ENCODE measurements at places on chromosomes 2 and 18.

DNA sequence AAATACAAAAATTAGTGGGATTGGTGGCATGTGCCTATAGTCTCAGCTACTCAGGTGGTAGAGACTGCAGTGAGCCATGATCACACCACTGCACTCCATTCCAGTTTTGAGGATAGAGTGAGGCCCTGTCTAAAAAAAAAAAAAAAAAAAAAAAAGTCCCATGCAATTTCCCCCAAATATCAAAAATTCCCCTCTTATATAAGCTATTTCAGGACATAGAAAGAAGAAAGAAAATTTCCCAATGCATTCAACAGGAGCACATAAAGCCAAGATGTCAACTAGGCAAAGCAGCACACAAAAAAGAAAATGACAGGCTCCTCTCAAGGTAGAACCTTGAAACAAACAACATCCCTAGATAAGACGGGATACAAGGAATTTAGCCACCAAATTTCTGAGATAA lies 213.3 kb downstream of the TCF4 start:
- no peak for DNase-seq

DNA sequence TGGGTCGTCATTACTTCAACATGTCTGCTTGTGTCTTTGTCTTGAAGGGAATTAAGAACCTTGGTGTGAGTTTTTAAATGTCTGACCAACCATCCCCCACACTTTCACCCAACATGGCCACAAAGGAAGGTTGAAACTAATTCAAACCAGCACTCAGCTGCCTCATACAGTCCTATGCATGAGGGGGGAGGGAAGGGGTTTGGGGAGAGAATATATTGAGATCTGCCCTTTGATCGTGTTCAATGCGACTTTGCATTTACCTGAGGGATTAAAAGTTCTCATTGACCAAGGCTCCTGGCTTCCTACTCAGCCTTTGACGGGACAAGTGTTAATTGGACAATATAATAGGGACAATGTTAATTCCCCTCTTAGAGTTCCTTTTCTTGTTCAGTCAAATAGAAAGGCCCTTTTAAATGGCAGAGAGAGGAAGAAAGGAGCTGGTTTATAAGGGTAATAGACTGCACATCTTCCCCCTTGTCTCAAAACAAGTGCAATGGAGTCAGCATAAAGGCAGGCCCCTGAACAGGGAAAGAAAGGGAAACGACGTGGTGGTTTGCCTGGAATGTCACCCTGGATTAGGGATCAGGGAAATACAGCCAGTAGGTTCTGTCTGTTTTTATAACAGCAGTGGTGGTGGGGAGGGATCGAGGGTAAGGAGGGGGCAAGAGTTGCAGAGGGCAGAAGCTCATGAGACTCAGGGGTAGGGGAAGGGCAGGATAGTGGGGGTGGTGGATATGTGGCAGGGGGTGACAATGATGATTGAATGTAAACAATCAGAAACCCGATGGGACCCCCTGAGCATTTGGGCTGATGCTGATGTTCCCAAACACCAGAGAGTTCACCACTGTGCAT lies 198.7 kb downstream of the MYCN start:
- no peak for DNase-seq

DNA sequence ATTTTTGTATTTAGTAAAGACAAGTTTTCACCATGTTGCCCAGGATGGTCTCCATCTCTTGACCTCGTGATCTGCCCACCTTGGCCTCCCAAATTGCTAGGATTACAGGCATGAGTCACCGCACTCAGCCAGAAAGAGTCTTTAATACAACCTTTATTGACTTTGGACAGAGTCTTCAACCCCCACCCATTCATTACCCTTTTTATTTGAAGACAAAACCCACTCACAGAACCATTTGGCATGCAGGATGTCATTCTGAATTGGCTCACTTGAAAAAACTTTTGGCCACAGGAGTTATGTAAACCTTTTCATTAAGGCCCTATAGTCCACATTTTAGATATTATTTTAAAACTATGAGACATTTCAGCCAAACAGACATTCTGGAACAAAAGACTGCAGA lies 217.9 kb upstream of the RND3 start:
- DNase-seq = no peak

- DNase-seq = no peak
Measured at GRCh38 chr18:9870431-9871008, 15.3 kb upstream of the TXNDC2 start.

GRCh38 chr18:45285251-45285650 lies 330.0 kb upstream of the SLC14A2 start:
- no peak for DNase-seq

GRCh38 chr2:85400023-85400422 lies 10.1 kb downstream of the CAPG start:
- DNase-seq = no peak

- DNase-seq = peak; percentile 33
Measured at GRCh38 chr2:206260188-206261012, 14.1 kb upstream of the ZDBF2 start.

- DNase-seq = no peak
Measured at GRCh38 chr2:32534831-32535230, 93.0 kb upstream of the TTC27 start.

DNA sequence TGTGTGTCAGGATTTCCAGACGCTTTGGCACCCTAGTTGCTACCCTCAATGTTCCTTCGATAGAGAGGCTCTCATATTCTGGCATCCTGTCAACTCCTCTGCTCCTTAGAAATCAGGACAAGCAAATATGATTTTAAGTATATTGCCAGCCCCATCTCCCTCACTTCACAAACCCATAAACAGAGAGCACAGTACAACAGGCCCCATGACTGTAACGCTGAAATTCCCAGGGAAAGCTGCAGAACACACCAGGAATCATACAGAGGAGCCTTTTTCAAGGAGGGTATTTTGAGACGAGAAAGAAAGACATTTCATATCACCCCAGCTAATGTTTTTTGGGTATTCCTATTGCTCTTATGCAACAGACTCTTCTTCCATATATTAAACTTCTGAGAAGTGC lies 162.9 kb downstream of the NAPG start:
- no peak for DNase-seq

DNA sequence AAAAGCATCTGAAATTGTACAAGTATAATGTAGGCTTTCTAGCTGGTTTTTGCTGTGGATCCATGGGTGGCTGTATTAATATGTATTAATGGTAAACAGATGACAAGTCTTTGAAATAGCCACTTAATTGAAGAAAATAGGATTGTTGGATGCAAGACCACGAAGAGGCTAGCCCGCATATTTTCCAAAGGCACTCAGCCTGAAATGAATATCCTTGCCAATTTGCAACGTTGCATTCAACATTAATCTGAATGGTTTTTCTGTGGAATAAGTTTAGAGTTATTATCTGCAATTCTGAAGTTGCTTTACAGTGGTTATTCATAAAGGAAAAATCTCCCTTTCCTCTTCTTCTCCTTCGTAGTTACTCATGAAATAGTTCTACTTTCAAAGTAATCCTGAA lies 86.2 kb upstream of the SPATS2L start:
- no peak for DNase-seq

- no peak for DNase-seq
Measured at GRCh38 chr18:45896991-45897390, 70.1 kb downstream of the EPG5 start.

- no peak for DNase-seq
Measured at GRCh38 chr18:74390900-74391299, 66.2 kb downstream of the DIPK1C start.

- DNase-seq = no peak
Measured at GRCh38 chr18:13236411-13236810, 17.9 kb downstream of the LDLRAD4 start.

- DNase-seq = no peak
Measured at GRCh38 chr2:204948822-204949221, 403.5 kb downstream of the PARD3B start.

DNA sequence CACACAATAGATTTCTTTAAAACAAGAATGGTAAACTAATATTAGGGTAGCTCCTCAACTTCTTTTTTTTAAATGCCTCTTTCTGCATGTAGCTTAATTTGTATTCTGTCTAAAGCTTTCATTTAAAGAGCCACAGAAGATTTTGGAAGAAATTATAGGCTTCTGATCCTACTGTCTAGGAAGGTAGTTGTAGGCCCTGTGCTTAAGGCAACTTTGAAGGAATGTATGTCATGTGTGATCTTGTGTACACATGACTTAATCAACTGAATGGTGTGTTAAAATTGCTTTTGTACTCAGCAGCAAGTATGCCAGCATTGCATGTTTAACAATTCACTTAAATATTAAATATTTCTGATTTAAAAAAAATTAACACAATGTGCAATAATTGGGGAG lies 51.5 kb upstream of the LYPD6 start:
- DNase-seq = no peak

DNA sequence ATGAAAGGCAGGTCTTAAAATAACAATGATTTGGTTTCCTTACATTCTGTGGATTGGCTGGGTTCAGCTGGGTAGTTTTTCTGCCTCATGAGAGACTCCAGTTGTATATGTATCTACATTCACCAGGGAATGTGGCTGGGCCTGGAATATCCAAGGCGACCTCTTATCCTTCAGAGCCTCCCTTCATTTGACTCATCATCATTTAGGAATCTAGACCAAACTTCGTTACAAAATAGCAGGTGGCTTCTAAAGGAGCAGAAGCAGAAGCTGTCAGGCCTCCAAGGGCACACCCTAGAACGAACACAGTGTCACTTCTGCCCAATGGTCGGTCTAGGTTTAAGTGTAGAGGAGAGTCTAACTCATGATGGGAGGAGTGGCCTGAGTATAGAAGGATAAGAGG lies 204.2 kb downstream of the EN1 start:
- DNase-seq = no peak

DNA sequence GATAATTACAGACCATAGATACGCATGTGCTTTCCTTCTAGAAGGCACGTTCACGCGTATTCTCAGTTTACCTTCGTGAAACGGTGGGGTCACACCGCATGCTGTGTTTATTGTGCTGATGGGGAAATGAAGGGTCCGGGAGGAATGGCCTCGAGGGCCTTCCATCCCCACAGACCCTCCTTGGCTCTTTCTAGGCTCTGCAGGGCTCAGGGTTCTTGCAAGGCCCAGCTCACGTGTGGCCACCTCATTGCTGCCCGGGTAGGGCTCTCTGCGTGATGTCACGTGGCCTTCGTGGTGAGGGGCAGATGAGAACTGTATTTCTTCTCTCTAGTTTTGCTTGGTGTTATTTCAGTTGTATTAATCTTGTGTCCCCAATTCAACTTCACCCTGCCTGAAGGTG lies 133.5 kb upstream of the ALKAL2 start:
- DNase-seq = no peak

DNA sequence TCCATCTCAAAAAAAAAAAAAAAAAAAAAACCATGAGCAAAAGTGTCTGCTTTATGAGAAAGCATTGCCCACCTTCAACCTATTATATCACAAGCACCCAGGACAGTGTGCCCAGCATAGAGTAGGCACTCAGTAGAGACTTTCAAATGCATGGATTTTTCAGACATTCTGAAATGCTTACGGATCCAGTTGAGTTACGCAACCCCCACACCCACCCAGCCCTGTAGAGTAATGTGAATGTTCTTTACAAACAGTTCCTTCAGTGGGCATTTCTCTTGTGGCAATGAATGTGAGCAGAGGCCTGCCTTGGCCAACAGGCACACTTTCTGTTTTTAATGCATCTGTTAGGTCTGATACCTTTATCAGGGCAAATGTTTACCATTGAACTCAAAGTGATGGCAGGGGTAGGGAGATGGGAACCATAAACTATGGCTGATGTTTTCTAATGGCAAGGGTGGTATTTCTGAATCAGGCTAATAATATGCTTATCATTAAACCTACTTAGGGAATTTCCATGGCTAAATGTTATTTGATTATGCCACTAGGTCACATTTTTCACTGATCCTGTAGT lies 65.0 kb upstream of the RPL31 start:
- DNase-seq = no peak

DNA sequence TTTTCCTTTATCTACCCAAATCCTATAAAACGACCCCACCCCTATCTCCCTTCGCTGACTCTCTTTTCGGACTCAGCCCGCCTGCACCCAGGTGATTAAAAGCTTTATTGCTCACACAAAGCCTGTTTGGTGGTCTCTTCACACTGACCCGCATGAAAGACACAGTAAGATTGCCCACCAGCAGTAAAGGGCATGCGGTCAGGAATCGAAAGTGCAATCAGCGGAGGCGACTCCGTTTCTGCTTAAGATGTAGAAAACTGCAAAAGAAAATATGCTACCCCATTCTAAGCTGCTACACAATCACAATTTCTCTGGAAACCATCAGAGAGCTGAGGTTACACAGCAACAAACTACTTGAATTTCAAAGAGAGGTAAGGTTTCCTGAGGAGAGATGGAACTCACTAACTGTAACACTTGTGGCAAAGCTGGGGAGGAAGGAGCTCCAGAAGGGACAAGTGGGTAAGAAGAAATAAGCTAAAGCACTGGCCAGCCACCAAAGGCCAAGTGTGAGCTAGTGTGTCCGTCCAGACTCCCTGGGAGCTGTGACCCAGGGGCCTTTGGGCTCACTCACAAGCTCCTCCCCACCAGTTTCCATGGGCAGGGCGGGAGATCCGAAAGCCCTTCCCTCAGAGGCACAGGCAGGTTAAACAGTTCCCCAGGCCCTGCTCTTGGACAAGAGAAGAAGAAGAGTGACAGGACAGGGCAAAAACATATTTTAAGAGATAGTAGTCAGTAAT lies 72.8 kb upstream of the TGFA start:
- no peak for DNase-seq

- peak; percentile 70 for DNase-seq
Measured at GRCh38 chr2:42569883-42570282, 1.5 kb downstream of the MTA3 start.

DNA sequence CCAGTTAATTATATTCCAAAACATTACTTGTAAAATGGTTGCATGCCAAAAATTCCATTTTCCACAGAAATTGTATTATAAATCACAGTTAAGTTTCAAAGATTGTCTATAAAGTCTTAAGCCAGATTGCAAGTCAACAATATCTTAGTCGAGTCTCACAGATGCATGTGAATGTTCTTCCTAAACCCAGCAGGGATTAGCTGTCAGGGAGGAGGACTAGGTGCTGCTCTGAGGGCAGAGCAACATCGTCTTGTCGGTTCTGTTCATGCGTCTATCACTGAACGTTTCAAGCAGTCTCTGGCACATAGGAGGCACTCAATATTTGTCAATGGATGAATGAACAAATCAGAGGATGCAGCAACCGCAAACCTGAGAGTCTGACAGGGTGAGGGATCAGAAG lies 27.0 kb downstream of the EPB41L3 start:
- DNase-seq = no peak

- no peak for DNase-seq
Measured at GRCh38 chr2:74349889-74350288, 6.7 kb upstream of the SLC4A5 start.

GRCh38 chr2:135985018-135985825 lies at the start of gene DARS1:
DARS1 (minus strand) TSS chr2:135985626; CDS start chr2:135985468, 158 bp downstream.
- peak; percentile 93 for DNase-seq

DNA sequence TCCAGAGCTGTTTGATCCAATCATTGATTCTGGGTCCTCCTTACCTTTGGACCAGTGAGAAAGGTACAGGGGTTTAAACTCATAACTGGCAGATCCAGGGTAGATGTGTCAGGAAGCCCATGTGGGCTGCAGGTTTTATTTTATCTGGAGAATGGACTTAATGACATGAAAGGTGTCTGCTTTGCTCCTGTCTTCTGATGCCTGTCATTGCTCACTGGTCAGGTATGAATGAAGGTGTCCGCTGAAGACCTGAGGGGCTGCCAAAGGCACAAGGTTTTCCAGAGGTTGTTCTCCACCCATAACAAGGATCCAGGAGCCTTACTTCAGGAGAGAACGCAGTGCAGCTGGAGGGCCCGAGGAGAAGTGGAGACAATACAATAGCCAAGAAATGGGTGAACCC lies 74.2 kb downstream of the CHRNA1 start:
- DNase-seq = no peak

GRCh38 chr2:241410739-241411176 lies 54.7 kb downstream of the FARP2 start:
- DNase-seq = peak; percentile 49
